Nephron progenitor cell (in vitro differentiated cells): ENCODE measurements at places on chromosomes 7 and 10.

DNA sequence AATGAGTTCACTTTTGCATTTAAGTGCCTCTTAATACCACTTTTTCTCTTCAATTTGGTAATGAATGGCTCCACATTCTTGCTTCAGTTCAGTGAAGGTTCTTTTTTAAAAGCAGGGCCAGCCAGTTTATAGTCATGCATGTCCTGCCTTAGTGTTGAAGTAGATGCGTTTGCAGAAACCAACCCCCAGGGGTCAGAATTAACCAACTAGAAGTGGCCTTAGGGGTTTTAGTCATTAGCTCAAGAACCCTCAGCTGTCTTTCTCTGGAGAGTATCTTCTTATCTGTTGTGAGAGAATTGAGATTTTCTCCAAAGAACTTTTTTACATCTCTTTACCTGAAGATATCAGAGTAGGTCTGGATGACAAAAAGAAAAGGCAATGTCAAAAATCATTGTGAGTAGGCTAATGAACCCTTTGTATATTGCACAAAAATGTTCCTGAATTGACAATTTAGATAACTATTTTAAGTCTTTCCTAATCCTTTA, 82.2 kb downstream of the PIK3CG start:
- DNase-seq, result peak; percentile 47

DNA sequence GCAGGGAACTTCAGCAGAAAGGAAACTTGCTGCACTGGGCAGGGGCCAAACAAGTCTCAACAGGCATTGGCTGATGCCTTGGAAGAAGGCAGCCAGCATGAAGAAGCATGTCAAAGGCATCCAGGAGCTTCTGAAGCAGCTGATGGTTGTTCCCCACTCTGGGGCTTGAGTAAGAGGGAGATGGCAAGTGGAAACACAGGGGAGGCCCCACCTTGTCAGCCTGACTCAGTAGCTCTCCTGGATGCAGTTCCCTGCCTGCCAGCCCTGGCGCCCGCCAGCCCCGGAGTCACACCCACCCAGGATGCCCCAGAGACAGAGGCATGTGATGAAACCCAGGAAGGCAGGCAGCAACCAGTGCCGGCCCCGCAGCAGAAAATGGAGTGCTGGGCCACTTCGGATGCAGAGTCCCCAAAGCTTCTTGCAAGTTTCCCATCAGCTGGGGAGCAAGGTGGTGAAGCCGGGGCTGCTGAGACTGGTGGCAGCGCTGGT, 96.5 kb downstream of the TACC2 start:
- no peak for DNase-seq

DNA sequence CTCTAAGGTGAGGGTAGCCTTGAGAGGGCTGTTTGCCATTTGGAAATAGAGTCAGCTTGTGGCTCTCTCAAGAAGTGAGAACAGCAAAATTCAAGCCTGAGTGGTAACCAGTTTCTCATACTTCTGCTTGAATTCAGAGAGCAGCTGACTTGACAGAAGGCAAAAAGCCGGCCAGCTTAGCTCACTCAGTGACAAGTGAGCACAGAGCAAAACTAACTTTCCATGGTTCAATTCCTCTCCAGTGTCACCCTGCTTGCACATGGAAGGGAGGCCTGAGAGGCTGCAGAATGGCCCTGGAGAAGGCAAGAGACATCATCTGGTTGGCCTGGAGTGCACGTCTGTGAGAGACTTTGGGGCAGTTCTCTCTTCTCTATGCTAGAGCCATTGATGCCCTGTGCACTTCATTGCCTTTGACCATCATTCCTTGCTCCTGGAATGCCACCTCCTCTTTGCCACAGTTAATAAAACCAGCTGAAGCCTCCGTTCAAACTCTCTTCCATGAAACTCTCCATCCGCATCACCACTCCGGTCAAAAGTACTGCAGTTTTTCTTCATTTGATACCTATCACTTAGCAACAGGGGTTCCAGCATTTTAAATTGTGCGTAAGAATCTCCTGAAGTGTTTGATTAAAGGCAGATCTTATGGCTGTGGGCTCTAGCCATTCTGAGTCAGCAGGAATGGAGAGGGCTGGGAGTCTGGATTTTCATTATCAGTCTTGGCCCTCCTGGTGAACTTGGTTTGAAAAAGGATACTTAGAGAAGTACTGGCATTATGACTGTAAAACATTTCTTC, 69.8 kb upstream of the PIK3CG start:
- no peak for DNase-seq

DNA sequence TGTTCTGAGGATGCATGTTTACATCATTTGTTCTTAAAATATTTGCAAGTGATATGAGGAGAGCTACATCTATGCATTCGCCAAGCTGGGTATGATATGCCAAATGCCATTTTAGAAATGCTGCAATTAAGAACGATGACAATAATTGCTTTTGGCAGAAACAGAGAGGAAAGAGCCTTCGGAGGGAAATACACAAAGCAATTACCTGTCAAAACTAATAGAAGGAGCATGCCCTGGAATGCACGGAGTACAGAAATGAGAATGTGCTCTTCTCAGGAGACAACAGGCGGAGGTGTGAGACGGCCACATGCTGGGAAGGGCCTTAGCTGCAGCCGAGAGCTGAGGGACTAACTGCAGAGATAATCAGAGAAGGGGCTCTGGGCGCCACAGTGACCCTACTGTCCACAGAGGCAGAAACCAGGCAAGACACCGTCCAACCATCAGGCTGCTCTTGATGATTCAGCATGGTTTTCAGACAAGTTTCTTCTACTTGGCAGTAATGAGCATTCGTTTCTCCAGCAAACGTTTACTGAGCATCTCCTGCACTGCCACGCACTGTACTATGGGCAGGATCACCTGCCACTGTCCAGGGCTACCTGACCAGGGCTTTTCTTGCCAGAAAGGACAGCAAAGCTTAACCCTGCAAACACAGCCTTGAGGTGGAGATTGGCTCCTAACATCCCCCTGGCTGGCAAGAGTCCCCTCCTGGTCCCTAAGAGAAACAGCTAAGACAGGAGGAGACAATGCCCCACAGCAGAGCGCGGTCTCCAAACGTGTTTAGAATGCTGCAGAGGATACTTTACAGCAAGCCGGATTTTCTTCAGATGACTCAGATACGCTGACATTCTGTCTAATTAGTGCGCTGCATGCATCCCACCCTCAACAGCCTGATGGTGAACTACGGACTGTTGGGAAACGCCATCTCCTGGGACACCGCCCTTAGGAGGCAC, 18.1 kb downstream of the VIPR2 start:
- DNase-seq, result no peak
